ENCODE measurements at places on chromosomes 16 and 17.
A peak's percentile ranks its signal among the peaks of the same experiment; 100 is the strongest.

GRCh38 chr17:17725011-17725751, 43.9 kb downstream of the RAI1 start:
- DNase-seq, result no peak

DNA sequence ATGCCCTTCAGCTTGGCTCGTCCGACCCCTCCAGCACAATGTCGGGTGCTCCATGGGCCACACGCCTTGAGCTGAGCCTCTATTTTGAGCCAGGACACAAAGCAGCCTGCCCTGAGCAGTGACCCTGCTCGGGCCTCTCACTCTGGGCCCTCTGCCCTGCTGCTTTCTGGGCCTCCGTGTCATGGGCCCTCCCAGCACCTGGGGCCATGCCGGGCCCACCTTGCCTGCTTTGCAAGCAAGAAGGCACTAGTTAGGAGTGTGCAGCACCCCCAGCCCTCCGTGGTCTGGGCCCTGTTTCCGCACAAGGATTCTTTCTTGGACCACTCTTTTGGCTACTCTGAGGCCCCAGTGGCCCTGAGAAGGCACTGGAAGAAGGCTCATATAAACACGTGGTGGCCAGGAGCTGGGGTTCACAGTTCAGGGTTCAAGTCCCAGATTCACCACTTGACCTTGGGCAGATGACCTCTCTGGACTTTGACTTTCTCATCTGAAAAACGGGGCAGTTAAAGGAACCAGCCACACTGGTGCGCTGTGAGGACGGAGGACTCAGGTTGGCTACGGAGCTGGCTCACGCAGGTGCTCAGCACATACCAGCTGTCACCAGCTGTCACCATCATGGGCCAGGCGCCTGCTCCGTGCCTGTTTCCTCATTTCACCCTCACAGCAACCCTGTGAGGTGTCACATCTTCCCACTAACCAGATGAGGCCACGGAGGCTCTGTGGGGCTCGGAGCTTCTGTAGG, 166.0 kb upstream of the GSE1 start:
- DNase-seq, result no peak

- DNase-seq, result no peak
Observed at GRCh38 chr16:54136276-54136625, 150.3 kb downstream of the IRX3 start.

GRCh38 chr17:27326051-27326450, 32.1 kb downstream of the WSB1 start:
- no peak for DNase-seq

GRCh38 chr16:58011652-58012051, 10.4 kb downstream of the USB1 start:
- no peak for DNase-seq

GRCh38 chr16:59899940-59900339, 1165.8 kb upstream of the GOT2 start:
- no peak for DNase-seq

GRCh38 chr16:31527734-31528274, at the start of gene AHSP:
AHSP (plus strand) TSS chr16:31527900; CDS start chr16:31528140, 240 bp downstream.
- no peak for DNase-seq

GRCh38 chr17:45857977-45858708, 13.5 kb downstream of the SPPL2C start:
- no peak for DNase-seq

DNA sequence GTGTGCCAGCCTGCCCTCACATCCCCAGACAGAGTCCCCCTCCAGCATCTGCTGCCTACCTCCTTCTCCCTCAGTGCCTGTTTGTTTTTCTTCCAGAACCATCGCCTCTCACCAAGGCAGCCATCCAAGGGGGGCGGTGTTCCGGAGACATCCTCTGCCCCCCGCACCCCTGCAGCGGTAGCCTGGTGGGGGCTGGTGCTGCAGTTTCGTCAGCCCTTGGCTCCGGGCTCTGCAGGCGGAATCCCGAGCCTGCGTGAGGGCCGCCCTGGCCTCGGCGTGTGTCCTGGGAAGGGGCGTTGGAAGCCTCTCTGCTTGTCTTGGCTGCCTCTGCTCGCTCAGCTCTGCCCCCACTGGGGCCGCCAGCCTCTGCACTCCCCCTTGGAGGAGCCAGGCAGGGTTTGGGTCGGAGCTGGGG, 126.0 kb upstream of the CIBAR2 start:
- no peak for DNase-seq

GRCh38 chr16:14606102-14606501, 24.0 kb downstream of the PARN start:
- no peak for DNase-seq

GRCh38 chr16:69048328-69049120, 56.9 kb upstream of the HAS3 start:
- no peak for DNase-seq

- DNase-seq, result no peak
Observed at GRCh38 chr17:80940171-80941123, 51.2 kb upstream of the CHMP6 start.

GRCh38 chr16:30997725-30998711, 12.4 kb downstream of the STX1B start:
- no peak for DNase-seq

- no peak for DNase-seq
Observed at GRCh38 chr17:10121971-10122707, 76.3 kb downstream of the GAS7 start.

DNA sequence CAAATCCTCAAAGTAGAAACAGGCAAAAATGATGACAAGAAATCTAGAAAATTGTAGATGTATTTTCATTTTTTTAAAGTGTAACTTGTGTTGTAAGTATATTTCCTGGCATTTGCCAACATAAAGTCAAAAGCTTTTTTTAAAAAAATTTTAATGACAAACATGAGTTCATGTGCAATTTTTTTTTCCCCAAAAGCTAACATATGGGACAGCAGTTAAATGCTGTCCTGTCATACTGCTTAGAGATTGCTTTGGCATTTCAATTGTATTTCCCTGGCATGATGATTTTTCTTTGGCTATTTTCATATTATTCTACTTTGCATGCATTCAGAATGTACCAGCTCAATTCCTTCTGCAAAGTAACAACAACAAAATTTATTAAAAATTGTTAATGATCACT, 24.5 kb upstream of the CPPED1 start:
- no peak for DNase-seq

- DNase-seq, result no peak
Observed at GRCh38 chr17:64230791-64231408, 32.2 kb downstream of the TEX2 start.

- DNase-seq, result no peak
Observed at GRCh38 chr17:14061666-14062560, 7.4 kb upstream of the COX10 start.

DNA sequence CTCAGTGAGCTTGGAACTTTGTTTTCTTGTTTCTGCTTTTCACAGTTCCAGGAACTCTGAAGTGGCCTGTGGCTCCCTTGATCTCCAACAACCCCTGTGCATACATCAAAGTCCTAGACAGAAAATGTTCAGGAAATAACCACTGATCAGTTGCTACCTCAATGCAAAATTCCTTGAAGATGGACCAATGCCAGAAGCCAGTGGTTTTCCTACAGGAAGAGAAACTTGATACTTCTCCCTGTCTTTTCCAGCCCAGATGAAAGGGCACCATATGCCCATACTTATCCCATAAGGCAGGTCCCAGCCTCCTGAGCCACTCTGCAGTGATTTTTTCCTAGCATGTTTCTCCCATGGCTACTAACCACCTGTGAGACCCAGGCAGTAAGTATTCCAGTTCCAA, 12.3 kb upstream of the CDRT4 start:
- DNase-seq, result no peak

GRCh38 chr16:66274335-66275110, 92.0 kb upstream of the CDH5 start:
- DNase-seq, result no peak

- no peak for DNase-seq
Observed at GRCh38 chr16:48487287-48487686, 102.1 kb upstream of the SIAH1 start.

- DNase-seq, result no peak
Observed at GRCh38 chr17:1533661-1534325, 17.4 kb upstream of the INPP5K start.

DNA sequence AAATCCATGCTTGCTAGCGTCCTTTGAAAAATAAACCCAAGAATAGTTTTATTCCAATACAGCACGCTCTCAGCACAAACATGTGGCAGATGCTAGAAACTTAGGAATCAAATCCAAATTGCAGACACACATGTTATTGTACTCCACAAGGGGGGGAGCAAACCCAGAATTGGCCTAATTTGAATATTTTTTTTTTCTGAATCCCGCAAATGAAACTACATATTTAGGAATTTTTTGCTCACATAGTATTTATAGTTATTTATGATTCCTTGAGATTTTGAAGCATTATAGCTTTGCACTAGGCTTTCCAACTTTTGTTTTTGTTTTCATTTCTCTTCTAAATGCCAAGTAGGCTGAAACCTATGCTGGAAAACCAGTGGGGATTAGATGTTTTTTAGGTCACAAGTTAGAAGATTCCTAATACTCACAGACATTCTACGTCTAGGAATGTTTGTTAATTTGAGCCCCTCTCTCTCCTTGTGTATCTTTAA, 59.3 kb upstream of the CDH11 start:
- no peak for DNase-seq

- DNase-seq, result no peak
Observed at GRCh38 chr17:14282726-14283125, 18.2 kb upstream of the HS3ST3B1 start.

DNA sequence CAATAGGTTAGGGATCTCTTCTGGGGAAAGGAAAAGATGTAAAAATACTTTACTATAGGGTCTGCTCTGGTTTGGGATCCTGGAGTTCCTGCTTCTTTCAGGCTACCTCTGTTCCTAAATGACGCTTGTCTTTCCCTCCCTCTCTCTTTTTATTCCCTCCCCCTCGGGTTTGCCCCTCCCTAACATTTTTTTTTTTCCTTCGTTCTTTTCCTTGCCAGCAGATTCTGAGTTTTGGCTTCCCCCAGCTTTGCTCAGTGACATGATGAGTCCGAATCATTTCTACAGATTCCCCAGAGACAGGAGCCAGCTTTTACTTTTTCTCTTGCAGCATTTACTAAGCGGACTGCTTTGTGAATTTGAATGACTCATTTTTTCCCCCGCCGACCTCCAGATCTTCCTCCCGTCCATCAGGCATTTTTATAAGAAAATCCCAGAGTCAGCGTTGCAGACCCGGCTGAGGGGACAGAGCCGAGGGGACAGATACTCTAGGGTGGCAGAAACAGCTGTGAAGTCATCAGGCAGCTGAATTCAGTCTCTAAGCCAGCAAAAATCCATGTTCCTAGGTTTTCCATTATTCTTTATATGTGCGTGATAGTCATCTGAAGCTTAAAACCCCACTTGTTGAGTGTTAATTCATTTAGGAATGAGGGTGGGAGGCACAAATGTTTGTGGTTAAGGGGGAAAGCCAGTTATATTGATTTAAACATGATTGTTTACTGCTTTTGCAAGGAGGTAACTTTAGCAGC, at the start of gene TMEM100:
TSS of gene TMEM100 (minus strand) at position 123 of the 746 bp plus-strand sequence. CDS start 1,794 bp downstream, outside the sequence.
- no peak for DNase-seq

GRCh38 chr17:47728214-47728877, 4.7 kb upstream of the TBX21 start:
- DNase-seq, result no peak

GRCh38 chr16:87661561-87661960, 59.3 kb downstream of the JPH3 start:
- peak; percentile 2 for DNase-seq

DNA sequence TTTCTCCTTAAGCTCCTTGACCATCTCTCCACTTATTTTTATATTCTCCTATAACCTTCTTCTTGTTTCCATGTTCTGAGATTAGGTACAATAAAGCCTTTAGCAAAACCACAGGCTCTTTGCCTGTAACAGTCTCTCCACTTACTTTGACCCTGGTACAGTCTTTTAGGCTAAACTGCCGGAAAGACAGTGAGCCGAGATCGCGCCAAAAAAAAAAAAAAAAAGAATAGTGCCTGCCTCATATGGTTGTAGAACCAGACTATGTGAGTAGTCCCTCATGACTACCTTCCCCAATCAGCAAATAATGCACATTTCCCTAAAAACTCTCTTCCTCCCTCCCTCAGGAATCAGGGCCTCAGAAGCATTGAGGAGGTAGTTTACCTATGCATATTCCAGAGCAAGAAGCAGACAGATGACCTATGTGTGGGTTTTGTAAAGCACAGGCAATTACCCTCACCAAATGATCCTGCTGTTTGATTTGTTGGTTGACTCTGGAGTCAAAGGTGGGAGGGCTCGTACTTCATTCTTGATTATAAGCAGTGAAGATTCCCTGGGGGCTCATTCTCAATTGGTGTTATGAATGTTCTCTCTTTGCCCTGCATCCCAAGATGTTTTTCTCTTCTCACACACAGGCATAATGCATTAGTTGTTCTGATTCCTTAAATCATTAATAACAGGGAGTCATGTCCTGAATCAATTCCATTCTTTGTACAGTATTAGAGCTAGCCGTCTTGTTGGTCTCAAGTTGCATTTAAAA, 8.9 kb upstream of the NME1 start:
- no peak for DNase-seq

GRCh38 chr16:67399218-67399733, 6.0 kb upstream of the TPPP3 start:
- peak; percentile 23 for DNase-seq

DNA sequence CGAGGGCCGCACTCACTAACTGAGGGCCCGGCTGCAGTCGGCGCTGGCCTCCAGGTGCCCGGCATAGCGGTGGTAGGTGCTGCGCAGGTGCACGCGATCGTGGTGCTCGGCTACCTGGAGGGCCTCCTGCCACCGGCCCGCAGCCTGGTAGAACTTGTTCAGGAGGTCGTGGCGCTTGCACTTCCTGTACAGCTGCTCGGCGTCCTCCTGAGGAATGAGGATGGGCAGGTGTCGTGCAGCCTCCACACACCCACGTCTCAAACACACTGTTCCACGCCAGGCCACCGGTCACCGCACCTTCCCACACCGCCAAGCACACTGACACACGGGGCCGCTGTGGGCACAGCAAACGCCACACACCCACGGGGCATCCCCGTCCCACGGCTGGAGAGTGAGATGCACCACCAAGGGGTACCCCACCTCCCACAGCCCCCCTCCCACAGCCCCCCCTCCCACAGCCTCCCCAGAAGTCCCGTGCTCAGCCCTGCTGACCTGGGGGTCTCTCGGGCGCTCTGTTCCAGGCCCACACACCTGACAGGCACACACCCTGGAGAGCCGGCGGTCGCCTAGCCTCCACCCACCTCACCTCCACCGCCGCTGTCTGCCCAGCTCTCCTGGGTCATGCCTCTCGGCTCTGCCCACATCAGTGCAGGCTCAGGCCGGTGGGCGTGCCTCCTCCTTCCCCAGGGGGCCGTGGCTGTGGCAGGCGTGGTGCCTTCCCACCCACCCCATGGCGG, 7.4 kb upstream of the TMEM204 start:
- no peak for DNase-seq
